NB4 (cell line): ENCODE measurements at places on chromosomes 1 and 21.

DNA sequence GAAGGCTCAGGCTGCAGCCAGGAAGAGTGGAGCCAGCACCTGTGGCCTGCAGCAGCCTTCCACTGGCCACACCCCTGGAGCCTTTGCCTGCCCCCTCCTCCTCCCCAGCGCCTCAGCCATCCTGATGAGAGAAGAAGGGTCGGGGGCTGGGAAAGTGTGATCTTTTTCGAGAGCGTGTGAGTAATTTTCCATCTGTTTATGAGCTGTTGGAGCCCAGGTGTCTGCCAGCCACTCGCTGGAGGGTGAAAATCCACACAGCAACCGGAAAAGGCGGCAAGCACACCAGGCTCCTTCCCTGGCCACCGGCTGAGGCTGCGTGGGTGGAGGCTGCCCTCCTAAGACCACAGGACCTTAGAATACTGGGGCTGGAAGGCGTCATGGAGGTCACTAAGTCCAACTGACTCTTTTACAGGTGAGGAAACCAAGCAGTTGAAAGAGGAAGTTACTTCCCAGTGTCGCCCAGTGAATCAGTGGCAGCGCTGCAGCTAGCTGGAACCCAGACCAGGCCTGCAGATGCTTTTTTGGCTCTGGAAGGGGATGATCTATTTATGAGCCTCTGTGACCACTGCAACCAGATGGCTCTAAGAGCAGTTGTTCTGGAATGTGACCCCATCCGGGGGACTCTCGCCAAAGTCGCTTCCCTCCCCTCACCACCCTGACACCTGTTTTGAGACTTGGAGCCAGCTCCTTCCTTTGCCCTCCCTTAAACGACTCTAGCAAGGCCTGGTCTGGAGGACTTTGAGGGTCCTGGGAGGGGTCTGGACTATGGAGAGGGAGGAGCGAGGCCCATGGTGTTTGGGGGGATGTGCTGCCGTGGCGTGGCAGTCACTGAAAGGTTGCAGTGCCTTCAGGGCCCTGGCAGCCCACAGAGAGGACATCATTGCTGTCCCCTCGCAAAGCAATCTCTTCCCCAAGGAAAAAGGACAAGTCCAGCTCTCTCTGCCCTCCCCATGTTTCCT, 54.5 kb downstream of the LGR6 start:
- DNase-seq, result no peak

GRCh38 chr1:117181630-117182041, 29.1 kb downstream of the VTCN1 start:
- peak; percentile 8 for DNase-seq

DNA sequence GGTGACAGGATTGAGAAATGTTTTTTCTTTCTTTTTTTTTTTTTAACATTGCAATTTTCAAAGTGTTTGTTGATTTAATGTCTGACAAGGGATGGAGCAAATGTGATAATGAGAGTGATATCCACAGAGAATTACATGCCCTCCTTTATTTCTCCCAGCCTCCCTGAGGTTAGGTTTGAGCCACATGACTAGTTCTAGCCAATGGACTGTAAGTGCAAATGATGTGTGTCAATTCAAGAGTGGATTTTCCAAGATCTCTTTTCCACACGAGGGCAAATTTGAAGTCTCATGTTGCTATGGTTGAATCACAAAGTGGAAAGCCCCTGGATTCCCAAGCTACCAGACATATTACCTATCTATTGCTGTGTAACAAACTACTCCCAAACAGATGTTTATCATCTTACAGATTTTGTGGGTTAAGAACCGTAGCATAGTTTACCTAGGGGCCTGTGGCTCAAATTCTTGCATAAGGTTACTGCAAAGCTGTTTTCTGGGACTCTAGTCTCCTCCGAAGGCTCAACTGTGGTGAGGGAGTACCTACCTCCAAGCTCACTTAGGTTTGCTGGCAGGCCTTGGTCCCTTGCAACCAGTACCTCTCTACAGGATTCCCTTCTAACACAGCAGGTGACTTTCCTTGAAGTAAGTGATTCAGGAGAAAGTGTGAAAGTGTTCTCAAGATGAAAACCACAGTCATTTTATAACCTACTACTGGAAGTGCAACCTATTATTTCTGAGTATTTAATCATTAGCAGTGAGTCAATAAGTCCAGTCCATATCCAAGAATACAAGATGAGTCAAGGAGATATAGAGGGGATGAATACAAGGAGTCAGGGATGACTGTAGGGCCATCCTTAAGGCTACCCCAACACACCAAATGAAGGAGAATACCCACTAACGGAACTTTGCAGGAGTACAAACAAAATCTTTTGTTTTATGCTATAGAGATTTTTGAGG, 533.6 kb downstream of the PTPRC start:
- no peak for DNase-seq

DNA sequence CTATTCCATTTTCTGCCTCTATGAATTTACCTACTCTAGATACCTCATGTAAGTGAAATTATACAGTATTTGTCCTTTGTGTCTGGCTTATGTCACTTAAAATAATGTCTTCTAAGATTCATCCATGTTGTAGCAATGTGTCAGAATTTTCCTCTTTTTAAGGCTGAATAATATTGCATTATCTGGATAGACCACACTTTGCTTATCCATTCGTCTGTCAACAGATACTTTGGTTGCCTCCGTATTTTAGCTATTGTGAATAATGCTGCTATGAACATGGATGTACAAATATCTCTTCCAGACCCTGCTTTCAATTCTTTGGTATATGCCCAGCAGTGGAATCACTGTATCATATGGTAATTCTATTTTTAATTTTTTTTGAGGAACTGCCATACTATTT, 10.1 kb upstream of the CCSAP start:
- DNase-seq, result no peak

- no peak for DNase-seq
These were observed 405.9 kb downstream of the TTLL7 start for GRCh38 chr1:83593073-83593472.

DNA sequence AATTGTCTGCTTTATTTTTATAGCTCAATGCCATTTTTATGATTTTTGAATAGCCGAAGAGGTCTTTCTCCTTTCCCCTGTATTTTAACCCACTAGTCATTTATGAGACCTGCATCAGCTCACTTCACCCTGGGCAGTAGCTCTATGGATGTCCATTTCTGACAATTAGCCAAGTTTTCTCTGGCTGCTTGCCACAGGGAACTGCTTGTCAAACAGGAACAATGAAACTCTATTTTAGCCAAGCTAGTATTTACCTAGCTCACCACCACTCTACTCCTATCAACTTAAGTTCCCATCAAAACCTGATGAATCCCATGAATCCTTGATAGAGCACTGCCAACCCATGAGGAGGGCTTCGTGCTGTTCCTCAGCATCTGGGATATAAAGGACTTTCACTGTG, 406.7 kb downstream of the RWDD3 start:
- DNase-seq, result no peak

DNA sequence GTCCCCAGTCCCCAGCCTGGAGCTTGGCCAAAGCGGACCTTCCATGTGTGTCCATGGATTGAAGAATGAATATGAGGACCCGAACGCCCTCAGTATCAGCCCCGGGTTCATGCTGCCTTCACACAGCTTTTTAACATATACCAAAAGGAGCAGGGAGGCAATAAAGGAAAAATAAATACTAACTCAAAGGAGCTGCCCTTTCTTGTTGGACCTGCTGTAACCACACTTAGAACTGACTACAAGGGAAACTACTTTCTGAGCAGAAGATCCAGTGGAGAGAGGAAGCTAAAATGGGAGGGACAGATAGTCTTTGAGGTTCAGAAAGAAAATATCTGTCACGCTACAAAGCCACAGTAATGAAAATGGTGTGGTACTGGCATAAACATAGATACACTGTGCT, 48.6 kb downstream of the CNN3 start:
- DNase-seq, result no peak

- no peak for DNase-seq
These were observed 4.4 kb downstream of the F13B start for GRCh38 chr1:197062692-197063091.

DNA sequence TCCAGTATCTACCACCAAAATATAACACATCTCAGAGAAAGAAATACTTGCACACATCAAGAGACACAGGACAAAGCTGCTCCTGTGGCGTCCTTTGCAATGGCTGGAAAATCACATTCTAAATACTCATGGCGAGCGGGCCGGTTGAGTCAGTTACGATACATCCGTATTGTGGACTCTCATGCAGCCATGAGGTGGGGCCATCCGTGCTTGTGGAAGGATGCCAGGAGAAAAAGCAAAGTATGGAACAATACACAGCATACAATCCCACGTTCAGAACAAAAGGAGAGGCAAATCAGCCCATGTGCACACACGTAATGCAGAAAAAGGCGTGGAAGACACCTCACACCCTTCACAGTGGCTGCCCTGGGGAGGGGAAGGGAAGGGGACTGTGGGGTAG, 13.1 kb downstream of the ATP13A2 start:
- DNase-seq, result no peak

DNA sequence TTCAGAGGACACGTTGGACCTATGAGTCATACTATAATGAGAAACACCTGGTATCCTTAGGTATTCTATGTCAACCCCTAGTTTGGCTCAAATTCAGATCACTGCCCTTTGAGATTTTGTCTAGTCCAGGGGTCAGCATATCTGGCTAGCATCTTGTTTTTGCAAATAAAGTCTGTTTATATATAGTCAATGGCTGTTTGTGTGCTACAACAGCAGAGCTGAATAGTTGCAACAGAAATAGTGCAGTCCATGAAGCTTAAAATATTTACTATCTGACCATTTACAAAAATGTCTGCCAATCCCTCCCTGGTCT, 48.5 kb upstream of the EDEM3 start:
- no peak for DNase-seq

- DNase-seq, result no peak
These were observed 117.4 kb downstream of the NGF start for GRCh38 chr1:115220340-115221270.

DNA sequence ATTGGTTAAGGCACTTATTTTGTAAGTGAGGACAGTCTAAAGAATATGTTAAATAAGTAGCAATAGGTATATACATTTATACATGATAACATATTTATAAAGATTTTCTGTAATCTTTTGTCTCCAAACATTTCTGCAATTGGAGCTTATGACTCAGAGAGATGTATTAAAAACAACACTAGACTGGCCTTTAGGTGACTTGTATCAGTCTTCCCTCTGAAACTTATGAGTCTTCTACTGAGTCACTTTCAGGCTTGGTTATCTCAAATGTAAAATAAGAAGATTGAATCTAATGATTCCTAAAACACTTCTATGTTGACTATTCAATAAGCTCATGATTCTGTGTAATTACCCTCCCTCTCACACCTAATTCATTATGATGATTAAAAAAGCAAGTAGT, 672.6 kb upstream of the NEGR1 start:
- DNase-seq, result no peak

DNA sequence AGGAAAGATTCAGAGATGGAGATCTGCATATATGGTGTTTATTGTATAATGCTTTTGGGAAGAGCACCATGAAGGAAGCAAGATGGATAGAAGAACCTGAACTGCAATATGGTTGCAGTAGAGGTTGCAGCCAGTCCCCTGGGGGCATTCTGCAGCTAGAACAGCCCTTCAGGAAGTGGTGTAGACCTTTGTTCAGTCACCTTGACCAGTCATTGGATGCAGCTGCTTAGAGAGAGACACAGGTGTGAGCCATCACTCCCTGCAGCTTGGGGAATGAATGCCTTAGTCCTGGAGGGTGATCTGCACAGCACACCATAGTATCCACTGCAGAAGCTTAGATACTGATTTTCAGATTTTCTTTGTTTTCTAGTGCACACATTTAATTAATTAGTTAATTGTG, 42.3 kb downstream of the NEK7 start:
- peak; percentile 7 for DNase-seq

GRCh38 chr1:203649551-203649998, 22.9 kb downstream of the ATP2B4 start:
- no peak for DNase-seq

- peak; percentile 33 for DNase-seq
These were observed 653.4 kb downstream of the KIF26B start for GRCh38 chr1:245807954-245808719.

GRCh38 chr1:1022302-1023009, 2.5 kb downstream of the AGRN start:
- DNase-seq, result no peak

DNA sequence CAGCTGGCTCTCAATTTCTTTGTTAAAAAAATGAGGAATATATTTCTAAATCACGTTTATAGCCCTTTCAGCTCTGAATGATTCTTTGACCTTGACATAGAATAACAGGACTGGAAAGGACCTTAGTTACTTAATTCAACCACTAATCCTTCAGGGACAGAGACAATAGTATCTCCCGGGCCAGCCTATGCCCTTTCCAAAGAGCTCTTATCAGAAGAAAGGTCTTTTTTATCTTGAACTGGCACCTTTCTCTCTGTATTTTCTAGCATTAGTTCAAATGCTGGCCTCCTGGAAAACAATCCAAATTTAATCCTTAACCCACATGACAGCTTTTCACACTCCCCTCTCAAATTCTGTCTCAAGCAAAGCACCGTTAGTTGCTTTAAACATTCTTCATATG, 44.8 kb upstream of the FBXO28 start:
- DNase-seq, result no peak

DNA sequence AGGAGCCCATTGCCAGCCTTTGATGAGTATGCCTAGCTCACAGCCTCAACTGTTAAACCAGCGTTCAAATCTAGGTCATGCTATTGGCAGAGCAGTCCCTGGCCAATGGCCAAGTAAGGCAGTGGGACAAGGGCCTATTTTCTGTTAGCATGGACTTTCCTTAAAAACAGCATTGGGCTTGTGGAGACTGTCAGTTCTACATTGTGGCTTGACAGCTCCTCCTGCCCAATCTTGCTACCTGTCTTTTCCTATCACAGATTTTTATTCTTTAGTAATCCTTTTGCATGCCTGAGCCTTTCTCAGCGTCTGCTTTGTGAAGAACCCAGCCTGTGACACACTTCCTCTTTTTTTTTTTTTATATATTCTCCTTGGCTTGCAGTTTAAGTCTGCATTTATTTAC, 56.4 kb downstream of the DIP2A start:
- DNase-seq, result peak; percentile 49

- no peak for DNase-seq
These were observed 62.7 kb upstream of the BCL10 start for GRCh38 chr1:85339089-85339488.

- DNase-seq, result no peak
These were observed 1.9 kb downstream of the NTRK1 start for GRCh38 chr1:156862584-156862983.

DNA sequence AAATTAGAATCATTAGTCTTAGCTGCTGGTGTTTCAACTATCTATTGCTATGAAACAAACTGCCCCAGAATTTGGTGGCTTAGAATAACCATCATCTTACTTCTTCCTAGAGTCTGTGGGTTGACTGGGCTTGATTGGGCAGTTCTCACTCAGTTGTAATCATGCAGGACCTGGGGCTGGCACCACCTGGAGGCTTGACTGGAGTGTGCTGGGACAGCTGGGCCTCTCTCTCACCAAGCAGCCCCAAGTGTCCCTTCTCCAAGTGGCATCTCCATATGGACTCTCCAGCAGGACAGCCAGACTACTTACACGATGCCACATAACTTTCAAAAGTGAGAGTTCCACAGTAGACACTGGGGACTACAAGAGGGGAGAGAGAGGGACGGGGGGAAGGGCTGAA, 140.3 kb upstream of the ATP1B1 start:
- no peak for DNase-seq

GRCh38 chr1:236066828-236067386, 2.0 kb upstream of the NID1 start:
- peak; percentile 74 for DNase-seq

GRCh38 chr1:24071941-24072340, 40.0 kb downstream of the MYOM3 start:
- DNase-seq, result no peak

- no peak for DNase-seq
These were observed 364.3 kb upstream of the PTBP2 start for GRCh38 chr1:96357141-96357765.
